ENCODE measurements at places on chromosomes 2 and 18.

- no peak for DNase-seq
These were observed 404.9 kb downstream of the TMEM182 start for GRCh38 chr2:103166456-103167324.

DNA sequence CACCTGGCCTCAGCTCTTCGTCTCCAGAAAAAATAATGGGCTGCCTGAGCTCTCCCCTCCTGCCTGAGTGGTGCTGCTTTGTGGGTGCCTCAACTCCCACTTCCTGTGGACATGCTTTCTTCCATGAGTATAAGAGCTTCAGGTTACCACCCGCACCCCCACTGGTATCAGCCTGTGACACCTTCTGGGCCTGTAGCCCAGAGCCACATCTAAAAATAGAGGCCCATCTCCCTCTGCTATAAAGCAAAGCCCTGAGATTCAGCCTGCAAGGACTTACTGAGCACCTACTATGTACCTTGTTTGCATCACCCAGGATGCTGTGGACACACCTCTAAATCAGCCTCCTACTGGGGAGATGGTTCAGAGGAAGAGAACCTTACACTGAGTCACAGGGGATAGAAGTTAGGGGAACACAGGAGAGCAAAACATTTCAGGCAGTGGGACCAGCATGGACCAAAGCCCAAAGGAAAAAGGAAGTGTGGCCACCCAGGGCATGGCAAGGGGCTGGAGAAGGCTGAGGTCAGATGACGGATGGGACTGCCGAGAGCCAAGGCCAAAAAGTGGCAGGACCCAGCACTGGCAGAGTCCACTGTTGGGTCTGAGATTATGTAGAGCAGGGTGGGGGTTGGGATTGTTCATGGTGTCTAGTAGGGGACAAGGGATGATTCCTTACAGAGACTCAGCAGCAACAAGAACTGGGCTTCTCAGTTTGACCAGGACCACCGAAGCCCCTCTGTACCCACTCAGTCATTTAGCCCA, 123.7 kb upstream of the PPP1CB start:
- DNase-seq: no peak

DNA sequence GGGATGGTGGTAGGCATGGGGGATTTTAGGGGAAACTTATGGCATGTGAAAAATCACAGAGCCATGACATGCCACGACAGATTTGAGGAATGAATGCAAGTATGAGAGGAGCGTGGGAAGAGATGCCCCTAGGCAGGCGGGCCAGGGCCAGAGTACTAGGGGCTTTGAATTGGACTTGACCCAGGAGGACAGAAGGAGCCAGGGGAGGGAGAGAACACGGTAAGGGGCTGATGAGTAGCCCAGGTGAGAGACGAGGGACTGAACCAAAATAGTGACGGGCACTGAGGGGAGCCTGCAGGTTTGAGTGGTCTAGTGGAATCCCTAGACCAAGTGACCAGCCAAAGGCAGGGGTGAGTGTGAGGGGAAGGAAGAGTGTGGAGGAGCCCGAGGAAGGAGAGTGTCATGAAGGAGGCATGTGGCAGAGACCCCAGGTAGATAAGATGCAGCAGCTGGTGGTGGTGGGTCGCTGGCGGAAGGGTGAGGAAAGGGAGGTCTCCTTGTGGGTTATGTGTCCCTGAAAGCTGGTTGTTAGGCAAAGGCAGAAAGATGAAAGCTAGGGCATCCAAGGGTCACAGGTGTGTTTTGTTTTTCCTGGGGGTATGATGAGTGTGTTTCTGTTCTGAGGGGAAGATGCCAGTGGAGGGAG, 48.7 kb downstream of the ZBTB7C start:
- no peak for DNase-seq

DNA sequence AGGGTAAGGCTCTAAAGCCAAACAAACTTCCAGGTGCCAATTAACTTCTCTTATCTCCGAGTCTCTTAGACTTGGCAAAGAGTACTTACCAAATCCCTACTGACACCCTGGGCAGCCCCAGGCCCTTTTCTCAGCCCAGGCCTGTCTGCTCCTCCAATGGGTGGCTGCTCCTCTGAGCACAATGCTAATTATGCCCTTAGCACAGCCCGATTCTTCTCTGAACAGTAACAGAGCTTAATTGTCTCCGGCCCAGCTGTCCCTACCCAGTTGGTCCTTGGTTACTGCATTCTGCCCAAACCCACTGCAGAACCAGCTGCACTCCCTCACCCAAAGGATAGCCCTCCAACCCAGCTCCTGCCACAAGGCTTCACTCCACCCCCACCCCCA, 110.3 kb downstream of the SMAD7 start:
- DNase-seq: no peak

GRCh38 chr2:237883951-237884446, 24.6 kb downstream of the RAMP1 start:
- DNase-seq: no peak

All from breast epithelium (tissue), 4 donors.